Ovary (tissue), 10 donors: ENCODE measurements at places on chromosomes 7 and 10.
A peak's percentile ranks its signal among the peaks of the same experiment; 100 is the strongest.

DNA sequence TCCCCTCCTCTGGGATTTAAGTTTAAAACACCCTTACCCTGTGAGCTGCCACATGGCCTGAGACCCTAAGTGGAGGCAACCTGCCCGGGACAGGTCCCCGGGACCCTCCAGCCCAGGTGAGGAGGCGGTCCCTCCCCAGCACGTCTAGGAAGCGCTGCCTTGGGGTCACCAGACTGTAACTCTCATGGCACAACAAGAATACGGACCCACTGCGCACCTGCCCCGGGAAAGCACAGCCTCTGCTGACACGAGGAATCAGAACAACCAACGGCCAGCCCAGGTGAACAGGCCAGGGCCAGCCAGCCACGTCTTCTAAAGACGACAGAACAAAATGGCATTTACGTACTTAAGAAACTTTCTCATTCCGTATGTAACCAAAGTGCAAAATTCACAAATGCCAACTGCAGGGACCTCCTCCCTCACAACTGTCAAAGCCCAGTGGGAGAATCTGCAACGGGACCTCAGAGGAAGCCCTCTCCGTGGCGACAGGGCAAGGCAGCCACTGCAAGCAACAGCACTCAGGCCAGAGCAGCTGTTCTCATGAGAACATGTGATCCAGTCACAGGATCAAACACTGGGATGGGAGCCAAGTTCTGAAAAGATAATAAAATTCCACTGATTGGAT is 208.4 kb downstream of the DIP2C start:
- DNase-seq: no peak

GRCh38 chr10:118041316-118041715 is 5.4 kb downstream of the RAB11FIP2 start:
- no peak for DNase-seq

DNA sequence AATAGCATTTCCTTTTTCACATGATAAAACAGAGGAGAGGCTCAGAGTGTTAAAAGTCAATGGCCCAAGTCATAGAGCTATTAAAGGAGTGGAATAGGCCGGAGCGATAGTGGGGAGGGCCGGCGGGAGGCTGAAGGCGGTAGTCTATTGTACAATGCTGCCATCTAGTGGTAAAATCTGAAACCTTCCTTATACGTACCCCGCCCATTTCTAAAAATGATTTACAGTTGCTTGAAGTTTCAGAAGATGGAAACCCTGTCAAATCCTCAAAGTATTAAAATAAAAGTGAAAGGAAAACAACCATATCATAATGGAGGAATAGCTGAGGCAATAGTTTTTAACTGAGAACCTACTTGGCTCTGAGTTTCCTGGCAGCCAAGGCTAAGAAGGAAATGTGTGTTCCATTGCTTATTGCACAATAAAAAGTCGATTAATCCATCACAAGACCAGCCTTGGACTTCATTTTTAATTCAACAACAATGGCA is 209.1 kb downstream of the CCSER2 start:
- peak; percentile 35 for DNase-seq

GRCh38 chr7:5603241-5604140 is 178.0 kb downstream of the RNF216 start:
- no peak for DNase-seq

DNA sequence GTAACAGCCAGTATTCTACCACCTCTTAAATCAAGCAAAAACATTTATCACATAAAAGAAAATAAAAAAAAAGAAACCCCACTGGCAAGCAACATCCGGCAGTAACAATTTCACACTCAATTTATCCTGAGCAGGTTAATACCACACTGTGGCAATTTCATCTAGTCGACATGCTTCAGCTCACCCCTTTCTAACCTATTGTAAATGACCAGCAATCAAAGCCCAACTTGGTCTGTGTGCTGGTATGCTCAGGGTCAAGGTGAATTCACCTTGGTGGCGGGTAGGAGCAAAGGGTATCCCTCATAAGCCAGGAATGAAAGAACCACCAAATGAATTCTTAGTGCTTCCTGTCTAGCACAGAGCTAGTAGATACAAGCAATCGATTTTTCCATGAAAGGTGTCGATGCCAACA is 109.1 kb upstream of the AFAP1L2 start:
- DNase-seq: no peak

- DNase-seq: no peak
These were observed 2.1 kb upstream of the RALA start for GRCh38 chr7:39621261-39621660.

DNA sequence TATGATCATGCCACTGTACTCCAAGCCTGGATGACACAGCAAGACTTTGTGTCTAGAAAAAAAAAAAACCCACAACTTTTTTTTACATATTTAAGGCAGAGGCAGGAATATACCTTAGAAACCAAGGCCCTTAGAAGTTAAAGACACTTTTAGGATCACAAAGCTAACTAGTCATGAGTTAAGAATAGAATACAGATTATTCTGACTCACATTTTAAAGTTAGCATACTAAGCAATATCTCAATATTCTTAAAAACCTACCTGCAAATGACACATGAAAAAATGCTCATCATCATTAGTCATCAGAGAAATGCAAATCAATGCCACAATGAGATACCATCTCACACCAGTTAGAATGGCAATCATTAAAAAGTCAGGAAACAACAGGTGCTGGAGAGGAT is 177.7 kb downstream of the CHCHD3 start:
- no peak for DNase-seq

DNA sequence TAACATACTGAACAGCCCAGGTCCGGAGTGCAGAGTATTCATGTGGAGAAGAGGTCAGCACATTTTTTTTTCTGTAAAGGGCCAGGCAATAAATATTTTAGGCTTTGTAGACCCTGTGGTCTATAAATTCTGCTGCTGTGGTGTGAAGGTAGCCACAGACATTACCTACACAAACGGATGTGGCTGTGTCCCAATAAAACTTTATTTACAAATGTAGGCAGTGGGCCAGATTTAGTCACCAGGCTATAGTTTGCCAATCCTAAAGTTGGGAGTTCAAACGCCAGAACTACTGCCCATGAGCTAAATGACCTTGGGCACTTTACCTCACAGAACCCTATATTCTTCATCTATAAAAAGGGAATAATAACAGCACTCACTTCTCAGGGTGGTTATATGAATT is 13.4 kb downstream of the FAM53B start:
- DNase-seq: peak; percentile 8

GRCh38 chr10:20888620-20889330 is 8.3 kb downstream of the NEBL start:
- DNase-seq: no peak

DNA sequence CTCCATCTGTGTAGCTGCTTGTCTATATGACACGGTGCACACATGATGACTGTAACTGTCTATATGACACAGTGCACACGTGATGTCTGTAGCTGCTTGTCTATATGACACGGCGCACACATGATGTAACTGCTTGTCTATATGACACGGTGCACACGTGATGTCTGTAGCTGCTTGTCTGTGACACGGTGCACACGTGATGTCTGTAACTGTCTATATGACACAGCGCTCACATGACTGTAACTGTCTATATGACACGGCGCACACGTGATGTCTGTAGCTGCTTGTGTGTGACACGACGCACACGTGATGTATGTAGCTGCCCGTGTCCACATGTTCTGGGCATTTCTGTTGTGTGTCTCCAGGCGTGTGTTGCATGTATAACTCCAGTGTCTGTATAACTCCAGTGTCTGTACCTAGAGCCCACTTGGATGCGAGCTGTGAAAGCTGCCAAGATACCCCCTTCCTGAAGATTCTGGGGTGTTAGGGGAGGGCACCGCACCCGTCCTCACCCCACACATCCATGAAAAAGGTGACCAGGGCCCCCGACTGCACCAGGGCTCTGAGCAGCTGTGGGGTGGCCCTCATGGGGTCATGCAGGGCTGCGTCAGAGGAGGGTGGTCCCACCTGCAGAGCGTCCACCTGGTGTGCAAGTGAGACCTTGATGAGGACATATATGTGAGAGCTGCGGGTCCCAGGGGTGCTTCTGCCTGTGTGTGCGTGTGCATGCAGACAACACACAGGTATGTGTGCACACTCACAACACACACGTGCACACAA is 137.9 kb downstream of the ELFN1 start:
- DNase-seq: no peak

DNA sequence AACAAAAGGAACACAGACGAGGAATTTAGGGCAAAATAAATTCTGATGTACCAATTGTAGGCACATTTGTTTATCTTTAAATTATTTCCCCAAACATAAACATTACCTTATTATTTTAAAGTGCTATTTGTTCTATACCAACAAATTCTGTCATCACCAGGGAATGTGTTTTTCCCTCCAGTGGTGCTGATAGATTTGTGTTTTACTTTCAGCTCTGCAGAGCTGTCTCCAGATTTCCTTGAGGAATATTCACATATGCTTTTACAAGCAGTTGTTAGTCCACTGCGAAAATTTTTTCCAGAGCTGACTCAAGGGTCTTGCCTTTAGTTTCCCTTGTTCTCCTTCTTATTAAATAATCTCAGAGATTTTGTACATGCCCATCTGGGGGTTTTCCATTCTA is 362.8 kb downstream of the PHF14 start:
- no peak for DNase-seq

- no peak for DNase-seq
These were observed 62.5 kb downstream of the PWWP2B start for GRCh38 chr10:132459301-132460003.

DNA sequence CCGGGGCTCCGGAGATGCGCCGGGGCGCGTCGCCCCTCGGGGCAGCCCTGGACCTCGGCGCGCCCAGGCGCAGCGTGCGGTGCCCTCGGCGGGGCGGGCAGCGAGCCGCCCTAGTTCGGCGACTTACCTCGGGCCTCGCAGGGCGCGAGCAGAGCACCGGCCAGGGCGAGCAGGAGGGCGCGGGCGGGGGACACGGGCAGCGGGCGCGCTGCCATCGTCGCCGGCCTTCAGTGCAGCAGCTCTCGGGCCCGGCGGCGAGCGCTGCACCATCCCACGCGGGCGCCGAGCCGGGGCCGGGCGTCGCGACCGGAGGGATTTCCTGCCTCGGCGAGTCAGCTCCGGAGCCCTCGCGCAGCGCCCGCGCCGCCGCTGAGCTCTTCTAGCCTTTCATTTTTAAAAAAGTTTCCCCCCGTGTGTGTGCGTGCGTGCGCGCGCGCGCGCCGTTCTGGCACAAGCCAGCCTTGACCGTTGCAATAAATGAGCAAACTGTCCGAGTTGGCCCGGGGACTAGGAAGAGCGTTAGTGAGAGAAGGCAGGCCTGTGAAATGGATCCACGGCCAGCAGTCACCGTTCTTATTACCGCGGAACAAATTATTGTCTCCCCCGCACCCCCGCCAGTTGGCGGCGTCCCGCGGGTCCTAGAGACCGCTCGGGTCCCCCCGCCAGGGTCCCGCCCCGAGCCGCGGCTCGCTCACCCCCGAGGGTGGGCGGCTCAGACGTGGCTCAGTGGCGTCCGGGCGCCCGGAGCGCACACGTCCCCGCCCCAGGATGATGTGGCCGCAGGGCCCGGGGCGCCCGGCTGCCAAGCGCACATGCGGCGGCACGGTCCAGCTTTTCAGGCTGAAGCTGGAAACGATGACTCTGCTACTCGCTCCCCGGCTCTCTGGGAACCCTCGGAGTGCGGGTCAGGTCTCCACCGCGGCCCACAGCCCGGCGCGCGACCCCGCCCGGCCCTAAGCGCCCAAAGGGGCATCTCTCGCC is at the start of gene ADAM12:
ADAM12 (minus strand) TSS at position 547 of the 981 bp plus-strand sequence; CDS start at position 215, 332 bp downstream.
- DNase-seq: peak; percentile 78

DNA sequence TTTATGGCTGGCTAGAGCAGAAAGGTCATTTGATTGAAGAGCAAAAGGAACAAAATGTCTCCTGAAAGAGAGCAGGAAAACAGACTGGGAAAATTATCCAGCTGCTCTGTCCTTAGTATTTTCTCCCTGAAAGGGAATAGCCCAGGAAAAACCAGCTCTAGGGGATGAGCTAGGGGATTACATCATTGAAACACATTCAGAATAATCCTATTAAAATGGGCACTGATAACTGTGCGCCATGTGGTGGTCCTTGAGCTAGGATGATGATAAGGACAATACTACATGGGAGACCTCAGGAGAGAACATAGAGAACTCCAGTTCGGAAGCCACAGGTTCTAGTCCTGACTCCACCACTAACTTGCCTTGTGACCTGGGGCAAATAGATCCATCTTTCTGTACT is 873.8 kb downstream of the TYW1 start:
- DNase-seq: no peak

GRCh38 chr10:34824870-34825269 is 9.8 kb upstream of the PARD3 start:
- DNase-seq: no peak

- DNase-seq: no peak
These were observed 149.7 kb downstream of the PAXIP1 start for GRCh38 chr7:154853063-154853726.

- no peak for DNase-seq
These were observed 42.7 kb downstream of the LRRC18 start for GRCh38 chr10:48896756-48897440.

GRCh38 chr7:50860598-50860997 is 77.9 kb upstream of the GRB10 start:
- DNase-seq: no peak

DNA sequence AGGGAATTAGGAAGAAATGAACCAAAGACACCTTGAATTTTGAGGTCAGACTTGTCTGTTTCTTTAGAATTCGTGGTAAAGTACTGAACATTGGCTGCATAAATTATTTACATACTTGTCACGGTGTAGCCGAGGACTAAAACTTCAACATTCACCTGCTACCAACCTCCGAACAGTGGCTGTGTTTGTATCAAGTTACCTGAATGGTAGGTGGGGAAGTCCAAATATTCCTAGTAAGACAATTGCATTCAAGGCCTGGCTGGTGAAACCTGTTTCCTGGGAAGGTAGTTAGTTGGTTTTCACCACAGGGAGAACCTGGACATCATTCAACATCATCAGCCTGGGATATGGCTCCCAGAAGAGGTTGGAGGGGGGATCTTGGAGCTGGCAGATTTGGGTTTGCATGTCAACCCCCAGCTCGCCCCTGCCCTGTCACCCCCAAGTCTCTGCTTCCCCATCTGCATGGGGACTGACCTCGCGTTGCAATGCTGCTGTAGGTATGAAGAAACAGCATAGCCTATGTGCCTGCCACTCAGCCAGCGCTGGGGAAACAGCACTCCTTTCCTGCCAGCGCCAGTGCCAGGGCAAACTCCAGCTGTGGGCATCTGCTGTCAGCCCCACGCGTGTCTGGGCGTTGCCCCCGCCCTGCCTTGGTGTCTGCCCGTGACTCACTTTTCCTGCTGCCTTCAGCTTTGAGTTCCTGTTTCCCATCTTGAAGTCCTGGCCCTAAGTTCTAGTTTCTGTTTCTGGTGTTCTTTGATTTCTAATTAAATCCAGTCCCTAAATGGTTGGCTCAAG is 12.7 kb upstream of the LARP4B start:
- no peak for DNase-seq

GRCh38 chr7:128351296-128352152 is 7.8 kb upstream of the RBM28 start:
- no peak for DNase-seq

DNA sequence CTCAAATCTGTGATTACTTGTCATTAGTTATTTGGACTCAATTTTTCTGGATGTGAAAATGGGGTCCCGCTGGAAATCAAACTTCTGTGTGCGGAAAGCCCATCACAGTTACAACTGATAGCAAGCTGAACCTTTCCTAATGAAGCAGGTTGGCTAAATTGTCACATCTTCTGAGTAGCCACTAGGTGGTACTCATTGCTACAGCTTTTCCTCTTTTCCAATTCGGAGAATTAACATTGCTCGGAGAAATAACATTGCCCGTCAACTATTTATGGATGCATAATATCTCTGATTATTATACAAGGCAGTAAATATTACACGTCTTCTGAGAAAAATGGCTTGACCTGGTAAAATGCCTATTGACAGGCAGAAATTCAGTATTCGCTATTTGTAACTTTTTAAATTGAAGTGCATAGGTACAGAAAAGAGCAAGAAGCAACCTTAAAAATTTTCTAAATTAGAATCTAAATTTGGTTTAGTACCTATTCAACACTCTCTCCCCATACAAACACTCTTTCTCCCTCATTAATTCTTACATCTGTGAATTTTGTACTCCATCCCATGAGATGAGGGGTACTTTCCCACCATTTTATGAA is 17.3 kb upstream of the BLOC1S2 start:
- DNase-seq: no peak
